ENCODE measurements at places on chromosomes 1 and 21.

- DNase-seq = no peak
These were observed 67.8 kb downstream of the NID1 start for GRCh38 chr1:235997049-235997448.

GRCh38 chr1:231803353-231803752 is 176.8 kb downstream of the DISC1 start:
- no peak for DNase-seq

- no peak for DNase-seq
These were observed 78.2 kb downstream of the MAP3K7CL start for GRCh38 chr21:29208682-29209059.

DNA sequence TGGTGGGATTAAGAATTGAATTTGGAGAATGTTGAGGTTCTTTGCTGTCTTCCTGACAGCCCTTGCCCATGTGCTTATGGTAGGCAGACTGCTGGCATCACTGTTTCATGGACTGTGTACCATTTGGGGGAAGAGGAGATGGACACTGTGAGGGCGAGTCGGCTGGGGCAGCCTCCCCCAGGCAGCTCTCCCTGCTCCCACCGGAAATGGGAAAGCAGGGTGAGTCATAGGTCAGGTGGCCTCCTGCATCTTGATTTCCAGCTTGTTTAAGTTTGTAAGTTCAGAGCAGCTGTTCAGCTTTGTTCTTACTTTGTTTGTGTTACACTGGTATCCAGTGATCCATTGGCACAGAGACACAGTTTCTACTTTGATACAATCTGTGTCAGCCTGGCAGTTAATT is 87.2 kb upstream of the CNIH3 start:
- no peak for DNase-seq

DNA sequence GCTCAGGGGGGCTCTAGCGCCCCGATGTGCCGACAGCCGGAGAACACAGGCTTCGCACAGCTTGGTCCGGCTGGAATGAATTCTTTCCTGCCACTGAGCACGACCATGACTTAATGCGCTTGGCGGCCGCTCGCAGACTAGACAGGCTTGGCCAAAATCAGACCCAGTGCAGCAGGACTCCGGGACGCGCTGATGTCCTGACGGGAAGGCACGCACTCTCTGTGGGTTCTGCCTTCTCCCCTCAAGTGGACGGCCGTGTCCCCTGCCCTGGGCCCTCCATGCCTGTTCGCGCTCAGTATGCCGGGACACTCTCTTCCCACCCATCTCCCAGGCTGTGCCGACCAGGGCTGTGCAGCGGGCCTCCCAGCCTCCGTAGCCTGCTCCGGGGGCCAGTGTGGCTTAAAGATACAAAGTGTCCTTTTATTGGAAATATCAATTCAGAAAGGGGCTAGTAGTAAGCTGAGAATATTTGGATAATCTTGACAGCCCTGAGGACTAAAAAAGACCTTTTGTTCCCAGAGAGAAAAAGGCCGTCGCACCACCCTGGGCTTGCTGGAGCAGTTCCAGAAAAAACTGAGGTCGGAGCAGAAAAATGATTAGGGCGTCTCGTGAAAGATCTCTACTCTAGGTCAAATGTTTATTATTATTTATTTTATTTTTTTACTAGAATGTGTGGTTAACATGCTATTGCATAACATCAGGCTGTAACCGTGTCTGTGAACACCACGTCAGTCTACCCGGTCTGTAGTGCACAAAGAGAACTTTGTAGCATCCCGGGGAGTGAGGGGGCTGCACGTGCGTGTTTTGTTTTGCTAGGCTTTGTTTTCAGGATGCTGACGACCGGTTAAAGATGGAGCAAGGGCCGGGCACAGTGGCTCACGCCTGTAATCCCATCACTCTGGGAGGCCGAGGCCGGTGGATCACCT is 88.1 kb upstream of the ARHGEF16 start:
- DNase-seq = peak; percentile 70

GRCh38 chr1:174702011-174702410 is 254.2 kb downstream of the GPR52 start:
- no peak for DNase-seq

GRCh38 chr1:181131255-181131941 is 42.9 kb downstream of the IER5 start:
- DNase-seq = no peak

- DNase-seq = no peak
These were observed 16.7 kb downstream of the PALMD start for GRCh38 chr1:99662539-99663080.

DNA sequence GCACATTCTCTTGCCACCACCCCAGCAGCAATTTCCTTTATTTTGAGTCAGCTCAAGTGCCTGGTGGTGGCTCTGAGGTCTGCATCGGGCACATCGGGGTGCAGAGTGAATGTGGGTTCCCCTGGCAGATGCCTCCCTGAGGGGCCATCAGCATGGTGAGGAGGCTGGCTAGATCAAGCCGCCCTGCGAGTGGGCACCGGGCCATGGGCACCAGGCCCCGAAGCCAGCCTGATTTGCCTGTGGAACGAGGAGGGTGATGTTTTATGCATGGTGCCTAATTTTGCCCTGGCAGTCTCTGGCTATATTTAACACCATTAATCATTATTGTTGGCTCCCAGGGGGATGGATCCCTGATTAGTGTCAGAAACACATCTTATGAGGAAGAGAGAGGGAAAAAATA is 36.3 kb downstream of the ACTL8 start:
- DNase-seq = no peak

- DNase-seq = no peak
These were observed 394.0 kb upstream of the CXADR start for GRCh38 chr21:17118638-17119384.

GRCh38 chr21:40355076-40355475 is 487.8 kb downstream of the PCP4 start:
- DNase-seq = no peak

DNA sequence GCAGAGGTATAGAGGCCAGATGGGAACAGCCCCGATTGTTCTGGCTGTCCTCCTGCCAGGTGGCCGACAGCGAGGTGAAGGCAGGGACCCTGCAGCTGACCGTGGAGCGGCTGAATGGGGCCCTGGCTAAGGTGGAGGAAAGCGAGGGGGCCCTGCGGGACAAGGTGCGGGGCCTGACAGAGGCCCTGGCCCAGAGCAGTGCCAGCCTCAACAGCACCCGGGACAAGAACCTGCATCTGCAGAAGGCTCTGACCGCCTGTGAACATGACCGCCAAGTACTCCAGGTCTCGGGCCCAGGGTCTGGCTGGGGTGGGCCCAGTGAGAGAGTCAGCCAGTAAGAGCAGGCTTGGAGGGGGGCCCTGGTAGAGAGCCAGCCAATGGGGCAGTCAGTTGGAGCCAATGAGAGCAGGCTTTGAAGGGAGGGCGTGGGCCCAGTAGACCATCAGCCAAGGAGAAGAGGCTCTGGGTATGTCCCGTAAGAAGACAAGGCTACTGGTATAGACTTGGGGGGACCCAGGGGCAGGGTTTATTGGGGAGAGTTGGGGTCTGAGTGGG is 11.3 kb downstream of the MFAP2 start:
- DNase-seq = peak; percentile 72

DNA sequence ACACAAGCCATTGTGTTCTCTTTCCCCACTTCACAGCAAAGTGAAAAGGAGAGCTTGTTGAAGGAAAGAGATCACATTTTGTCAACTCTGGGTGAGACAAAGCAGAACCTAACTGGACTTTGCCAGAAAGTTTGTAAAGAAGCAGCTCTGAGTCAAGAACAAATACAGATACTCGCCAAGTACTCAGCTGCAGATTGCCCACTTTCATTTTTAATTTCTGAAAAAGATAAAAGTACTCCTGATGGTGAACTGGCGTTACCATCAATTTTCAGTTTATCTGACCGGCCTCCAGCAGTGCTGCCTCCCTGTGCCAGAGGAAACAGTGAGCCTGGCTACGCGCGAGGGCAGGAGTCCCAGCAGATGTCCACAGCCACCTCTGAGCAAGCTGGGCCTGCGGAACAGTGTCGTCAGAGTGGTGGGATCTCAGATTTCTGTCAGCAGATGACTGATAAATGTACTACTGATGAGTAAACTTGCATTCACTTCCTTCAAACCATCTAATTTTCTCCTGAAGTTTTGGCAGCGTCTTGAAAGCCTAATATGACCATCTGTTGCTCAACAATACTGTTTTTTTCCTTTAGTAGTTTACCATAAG is 43.7 kb downstream of the BACH1 start:
- DNase-seq = no peak

DNA sequence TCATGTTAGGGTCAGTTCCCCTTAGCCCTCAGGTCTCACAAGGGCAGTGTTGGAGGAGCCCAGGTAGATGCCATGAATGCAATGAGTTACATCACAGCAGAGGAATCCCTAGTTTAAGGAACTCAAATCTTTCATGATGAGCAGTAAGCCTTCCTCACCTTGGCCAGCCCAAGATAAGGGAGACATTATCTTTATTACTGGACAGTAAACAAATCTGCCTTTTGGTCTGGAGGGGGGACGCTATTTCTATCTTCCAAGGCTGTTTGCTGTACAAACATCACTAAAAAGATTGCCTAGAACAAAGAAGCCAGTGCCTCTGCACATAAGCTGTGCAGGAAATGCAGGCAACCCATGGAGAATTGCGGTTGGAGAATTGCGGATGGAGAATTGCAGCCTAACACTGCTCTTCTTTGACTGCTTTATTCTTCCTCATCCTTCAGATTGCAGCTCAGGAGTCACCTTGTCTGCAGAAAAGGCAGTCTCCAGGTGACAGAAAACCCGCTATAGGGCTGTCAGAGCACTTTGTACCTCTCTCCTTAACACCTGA is 2.3 kb upstream of the CHI3L1 start:
- peak; percentile 24 for DNase-seq

GRCh38 chr21:37356706-37357105 is 9.9 kb upstream of the DYRK1A start:
- DNase-seq = no peak

DNA sequence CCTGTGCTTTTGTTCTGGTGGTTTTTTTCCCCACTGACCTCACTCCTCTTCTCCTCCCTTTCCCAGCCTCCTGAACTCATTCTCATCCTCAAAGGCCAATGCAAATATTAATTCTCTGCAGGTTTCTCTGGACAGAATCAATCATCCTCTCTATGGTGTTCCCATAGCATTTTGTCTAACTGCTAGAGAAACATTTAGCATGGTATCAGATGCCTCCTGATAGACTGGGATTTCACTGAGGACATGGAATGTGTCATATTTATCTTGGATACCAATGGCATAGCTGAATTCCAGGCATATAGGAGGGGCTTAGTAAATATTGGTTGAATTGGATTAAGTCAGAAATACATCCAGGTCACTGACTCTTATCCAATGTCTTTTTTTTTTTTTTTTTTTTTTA is 46.1 kb upstream of the SRP9 start:
- no peak for DNase-seq

DNA sequence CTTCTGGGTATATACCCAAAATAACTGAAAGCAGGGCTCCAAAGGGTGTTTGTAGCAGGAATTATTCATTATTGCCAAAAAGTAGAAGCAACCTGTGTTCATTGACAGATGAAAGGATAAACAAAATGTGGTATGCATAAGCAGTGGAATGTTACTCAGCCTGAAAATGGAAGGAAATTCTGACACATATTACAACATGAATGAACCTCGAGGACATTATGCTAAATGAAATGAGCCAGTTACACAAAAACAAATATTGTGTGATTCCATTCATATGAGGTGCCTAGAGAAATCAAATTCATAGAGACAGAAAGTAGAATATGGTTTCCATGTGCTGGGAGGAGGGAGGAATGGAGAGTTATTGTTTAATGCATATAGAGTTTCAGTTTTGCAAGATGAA is 86.3 kb upstream of the ARTN start:
- no peak for DNase-seq

- DNase-seq = no peak
These were observed 112.3 kb upstream of the TRABD2B start for GRCh38 chr1:48109390-48110013.

DNA sequence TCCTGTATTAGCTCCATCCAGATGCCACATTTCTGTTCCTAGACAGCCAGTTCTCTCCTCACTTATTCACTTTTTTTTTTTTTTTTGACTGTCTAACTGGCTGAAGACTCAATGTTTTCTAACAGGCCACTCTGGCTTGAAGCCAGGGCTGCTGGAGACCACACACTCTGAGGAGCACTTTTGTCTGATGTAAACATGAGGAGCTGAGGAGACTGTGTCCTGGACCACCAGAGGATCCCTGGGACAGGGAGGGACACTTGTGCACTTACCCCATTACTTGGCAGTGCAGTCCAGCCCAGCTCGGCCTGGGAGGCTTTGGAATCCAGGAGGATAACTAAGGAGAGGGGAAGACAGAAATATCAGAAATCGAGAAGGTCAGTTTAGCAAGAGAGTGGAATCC is 2.4 kb downstream of the EPHA10 start:
- no peak for DNase-seq

DNA sequence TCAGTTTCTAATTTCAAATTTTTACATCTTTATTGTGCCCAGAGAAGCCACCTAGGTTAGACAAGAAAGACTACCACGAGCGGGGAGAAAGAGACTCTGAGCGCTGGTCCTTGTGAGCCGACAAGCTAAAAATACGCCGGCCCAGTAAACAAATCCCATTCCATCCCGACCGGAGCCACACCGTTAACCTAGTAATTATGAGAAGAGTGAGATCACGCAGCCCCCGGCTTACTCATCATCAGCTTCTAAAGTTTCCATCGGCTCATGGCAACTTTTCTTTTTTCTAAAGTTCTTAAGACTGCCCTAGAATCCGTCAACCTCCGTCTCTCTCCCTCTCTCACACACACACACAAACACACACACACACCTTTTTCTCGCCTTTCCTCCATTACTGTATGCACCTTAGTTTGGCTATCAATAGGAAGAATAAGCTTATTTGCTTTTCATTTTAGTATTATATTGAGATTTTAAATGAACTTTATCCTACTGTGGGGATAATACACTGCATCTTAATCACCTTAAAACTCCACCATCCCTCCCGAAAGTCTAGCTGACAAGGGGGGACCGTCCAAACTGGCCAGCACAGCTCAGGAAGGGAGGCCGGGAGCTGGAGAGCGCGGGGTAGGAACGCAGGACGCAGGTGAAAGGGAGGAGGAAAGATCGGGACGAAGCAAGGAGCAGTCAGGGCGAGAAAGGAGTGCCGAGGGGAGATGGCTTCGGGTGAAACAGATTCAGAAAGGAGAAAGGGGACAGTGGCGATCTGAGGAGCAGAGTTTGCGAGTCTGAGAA is 728 bp downstream of the OTUD7B start:
- DNase-seq = peak; percentile 70

DNA sequence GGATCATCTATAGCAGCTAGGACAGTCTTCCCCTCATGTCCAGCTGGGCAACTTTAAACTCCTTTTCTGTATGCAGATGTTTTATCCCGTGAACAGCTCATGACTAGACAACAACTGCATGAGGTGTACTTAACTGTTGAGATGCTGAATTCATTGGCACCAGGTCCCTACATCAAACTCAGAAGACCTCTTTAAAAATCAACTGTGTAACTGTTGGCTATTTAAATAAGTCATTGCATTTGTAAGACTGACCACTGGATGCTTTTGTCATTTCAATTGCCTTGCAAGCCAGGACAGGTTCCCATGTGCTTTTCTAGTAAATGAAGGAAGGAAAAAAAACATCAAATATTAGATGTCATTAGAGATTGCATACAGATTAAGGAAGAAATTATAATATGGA is 28.3 kb upstream of the GORAB start:
- no peak for DNase-seq

- DNase-seq = peak; percentile 56
These were observed 322.4 kb downstream of the SETD4 start for GRCh38 chr21:35737899-35738346.

Measured in right forelimb (tissue), 1 donor.